Foreskin keratinocyte (primary cell): ENCODE measurements at places on chromosomes 7 and 10.
A peak's percentile ranks its signal among the peaks of the same experiment; 100 is the strongest.

GRCh38 chr7:131011432-131011742, 277.4 kb upstream of the KLF14 start:
- no peak for DNase-seq

DNA sequence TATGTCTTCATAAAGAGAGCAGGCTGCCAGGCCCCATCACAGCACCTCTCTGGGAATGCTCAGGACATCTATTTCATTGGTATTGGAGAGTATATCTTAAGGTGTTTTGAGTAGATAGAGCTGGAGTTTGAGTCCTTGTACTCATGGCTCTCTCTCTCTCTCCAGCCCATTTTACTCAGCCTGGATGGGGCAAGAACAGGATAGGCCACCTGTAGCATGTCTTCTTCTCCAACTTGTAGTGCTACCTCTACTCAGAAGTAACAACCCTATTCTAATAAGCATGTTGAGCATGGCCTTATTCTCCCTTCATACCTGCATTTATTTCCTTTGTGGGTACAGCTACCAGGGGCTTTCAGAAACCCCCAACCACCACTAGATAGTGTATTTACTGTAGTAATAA, 21.9 kb downstream of the PRLHR start:
- DNase-seq = no peak

DNA sequence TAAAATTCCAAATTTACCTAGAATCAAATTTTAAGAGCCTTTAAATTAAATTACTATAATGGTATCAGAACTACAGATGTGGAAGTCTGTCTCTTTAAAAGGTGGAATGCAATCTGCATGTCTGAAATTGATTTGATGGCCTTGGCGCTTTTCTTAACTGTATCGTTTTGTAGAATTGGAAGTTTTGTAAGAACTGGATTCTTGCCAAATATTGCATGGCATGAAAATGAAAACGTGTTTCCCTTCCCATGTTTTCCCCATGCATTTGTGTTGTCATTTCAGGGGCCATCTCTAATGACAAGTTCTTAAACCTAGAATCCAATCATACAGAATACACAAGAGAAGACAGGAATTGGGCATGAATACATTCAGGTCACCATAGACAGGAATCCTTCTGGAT, 162.5 kb downstream of the KIAA1217 start:
- no peak for DNase-seq

GRCh38 chr7:46153951-46154787, 233.1 kb upstream of the IGFBP3 start:
- DNase-seq = peak; percentile 100

- DNase-seq = no peak
These were observed 86.5 kb upstream of the NPVF start for GRCh38 chr7:25314731-25315267.

- no peak for DNase-seq
These were observed 63.9 kb downstream of the SND1 start for GRCh38 chr7:127715901-127716300.

GRCh38 chr10:116043861-116044260, 229.1 kb downstream of the GFRA1 start:
- no peak for DNase-seq

DNA sequence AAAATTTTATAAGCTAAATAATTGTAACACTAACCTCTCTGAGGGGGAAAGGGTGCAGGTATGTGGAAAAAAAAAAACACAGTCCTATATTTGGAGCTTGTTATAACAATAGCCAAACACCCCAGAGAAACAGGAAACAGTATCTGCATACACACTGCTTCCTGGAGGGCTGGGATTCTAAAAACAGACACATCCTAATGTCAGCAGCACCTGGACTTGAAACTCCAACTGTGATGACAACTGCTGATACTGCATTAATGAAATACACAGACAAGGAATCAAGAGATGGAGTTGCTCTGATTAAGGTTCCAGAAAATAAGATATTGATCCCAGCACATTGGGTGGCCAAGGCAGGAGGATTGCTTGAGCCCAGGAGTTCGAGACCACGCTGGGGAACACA, 9.3 kb downstream of the DAGLB start:
- no peak for DNase-seq

GRCh38 chr7:138785587-138786437, 12.0 kb upstream of the TMEM213 start:
- peak; percentile 28 for DNase-seq

GRCh38 chr10:69359594-69359993, 57.1 kb downstream of the TACR2 start:
- DNase-seq = no peak

GRCh38 chr10:71970331-71970730, 6.1 kb downstream of the CHST3 start:
- DNase-seq = no peak

DNA sequence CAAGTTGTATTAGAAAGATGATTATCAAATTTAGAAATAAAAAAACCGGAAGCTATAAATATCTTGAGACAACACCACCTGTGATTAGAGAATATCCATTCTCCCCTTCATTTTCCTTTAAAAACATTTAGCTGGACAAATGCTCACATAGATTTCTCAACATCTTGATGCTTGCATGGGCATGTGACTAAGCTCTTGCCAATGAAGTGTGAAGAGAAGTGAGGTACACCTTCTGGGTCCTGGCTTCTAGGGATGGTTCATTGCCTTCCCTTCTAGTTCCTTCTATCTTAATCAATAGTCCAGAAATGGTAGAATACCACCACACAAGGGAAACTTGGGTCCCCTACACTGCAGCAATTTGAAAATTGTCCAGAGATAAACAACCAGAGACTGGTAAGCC, 41.0 kb downstream of the WAPL start:
- DNase-seq = no peak

DNA sequence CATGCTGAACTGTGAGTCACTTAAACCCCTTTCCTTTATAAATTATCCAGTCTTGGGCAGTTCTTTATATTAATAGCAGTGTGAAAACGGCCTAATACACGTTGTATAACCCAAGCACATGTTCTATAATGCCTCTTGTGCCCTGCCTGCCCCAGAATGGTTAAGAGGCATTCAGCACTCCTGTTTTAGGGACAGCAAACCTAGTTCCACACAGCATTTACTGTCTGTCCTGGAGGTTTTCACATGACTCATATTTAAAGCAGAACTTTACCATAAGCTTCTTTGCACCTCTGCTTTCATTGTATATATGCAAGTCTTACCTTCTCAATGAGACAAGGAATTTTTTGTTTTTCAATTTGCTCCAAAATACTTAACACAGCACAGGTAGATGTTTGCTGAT, 144.8 kb downstream of the ICA1 start:
- DNase-seq = no peak

DNA sequence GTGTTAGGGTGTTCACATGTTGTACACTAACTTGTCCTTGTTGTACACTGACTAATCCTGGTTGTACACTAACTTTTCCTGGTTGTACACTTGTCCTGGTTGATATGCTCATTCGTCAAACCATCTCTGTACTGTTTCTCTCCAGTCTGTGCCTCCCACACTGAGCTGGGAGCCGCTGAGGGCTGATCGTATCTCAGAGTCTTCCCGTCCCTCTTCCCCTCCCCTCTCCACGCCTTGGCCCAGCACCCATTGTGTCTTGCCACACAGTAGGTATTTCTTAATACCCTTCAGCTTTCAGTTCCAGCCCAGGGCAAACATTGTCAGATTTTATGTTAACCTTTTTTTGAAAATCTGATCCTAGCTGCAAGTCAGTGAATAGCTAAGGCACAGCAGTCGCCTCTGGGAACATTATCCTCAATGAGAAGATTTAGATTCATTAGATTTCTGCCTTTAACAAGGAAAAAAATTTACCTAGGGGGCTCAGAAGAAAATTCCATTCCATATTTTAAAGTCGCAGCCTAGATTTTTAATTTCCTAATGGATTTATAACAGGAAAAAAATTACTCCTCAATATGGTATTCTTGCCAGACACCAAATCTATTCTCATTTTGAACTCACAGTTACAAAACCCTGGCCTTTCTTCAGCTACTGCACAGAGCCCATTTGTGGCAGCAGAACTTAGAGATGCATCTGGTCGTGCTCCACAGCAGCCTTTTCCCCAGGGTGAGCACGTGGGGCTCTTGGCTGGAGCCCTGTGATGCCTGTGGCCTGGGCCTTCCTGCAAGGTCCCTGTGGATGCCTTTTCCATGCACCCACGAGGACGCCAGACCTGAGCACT, 33.0 kb upstream of the CHST15 start:
- no peak for DNase-seq

GRCh38 chr10:97463363-97464132, 17.6 kb downstream of the ZDHHC16 start:
- DNase-seq = peak; percentile 70

GRCh38 chr7:29255199-29255878, 60.8 kb downstream of the CHN2 start:
- DNase-seq = no peak

GRCh38 chr7:101858437-101859385, 41.3 kb downstream of the CUX1 start:
- DNase-seq = no peak

DNA sequence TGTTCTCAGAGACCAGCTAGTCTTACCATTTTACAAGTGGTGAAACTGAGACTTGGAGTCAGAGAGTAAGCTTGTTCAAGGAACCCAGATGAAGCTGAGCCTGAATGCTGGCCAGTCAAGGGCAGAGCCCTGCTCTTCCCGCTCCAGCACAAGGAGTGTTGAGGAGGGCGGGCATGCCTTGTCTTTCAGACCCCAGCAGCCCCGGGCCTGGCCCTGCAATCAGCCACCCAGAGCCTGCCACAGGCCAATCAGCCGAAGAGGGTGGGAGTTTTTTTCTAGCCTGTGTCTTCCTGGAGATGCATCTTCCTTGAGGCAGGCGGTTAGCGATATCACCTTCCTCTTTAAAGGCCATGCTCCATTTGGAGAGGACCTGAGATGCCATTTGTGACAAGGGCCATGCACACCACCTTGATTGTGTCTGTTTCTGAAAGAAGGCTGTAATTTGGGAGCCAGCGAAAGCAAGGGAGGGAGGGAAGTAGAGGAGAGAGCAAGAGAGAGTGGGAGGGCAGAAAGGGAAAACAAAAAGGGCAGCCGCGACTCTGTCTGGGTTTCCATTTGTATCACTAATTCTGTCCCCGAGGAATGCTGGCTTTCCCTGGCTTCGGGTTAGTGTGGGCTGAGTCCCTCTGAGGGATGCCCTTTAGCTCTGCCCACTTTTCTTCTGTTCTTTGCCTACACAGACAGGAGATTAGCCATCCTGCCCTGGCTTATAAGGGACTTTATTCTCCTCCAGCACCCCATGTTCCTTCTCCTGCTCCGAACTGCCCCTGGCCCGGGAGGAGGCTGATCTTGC, 8.0 kb downstream of the CDH23 start:
- DNase-seq = no peak

GRCh38 chr10:79308016-79308415, 39.3 kb upstream of the PPIF start:
- DNase-seq = no peak

GRCh38 chr10:58662314-58662713, 149.6 kb downstream of the BICC1 start:
- peak; percentile 85 for DNase-seq

DNA sequence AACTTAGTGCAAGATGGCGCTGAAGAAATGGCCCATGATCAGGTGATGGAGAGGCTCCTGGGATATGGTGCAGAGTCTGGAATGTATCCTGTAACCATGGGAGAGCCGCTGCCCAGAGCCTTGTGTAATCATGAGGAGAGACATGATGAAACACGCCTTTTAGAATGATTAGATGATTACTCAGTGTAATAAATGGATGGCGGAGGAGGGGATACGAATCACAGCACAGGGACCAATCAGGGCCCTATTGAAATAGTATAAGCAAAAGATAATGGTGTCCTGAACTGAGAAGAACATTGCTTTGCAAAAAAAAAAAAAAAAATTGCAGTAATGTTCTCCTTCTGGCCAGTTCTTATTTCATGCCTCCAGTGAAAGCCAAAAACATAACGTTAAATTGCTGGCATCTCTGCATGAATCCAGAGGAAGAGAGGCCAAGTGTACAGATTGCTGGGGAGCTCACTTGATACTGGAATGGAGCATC, 668.5 kb upstream of the AUTS2 start:
- peak; percentile 79 for DNase-seq

GRCh38 chr7:130092598-130092997, 22.3 kb downstream of the KLHDC10 start:
- DNase-seq = no peak

DNA sequence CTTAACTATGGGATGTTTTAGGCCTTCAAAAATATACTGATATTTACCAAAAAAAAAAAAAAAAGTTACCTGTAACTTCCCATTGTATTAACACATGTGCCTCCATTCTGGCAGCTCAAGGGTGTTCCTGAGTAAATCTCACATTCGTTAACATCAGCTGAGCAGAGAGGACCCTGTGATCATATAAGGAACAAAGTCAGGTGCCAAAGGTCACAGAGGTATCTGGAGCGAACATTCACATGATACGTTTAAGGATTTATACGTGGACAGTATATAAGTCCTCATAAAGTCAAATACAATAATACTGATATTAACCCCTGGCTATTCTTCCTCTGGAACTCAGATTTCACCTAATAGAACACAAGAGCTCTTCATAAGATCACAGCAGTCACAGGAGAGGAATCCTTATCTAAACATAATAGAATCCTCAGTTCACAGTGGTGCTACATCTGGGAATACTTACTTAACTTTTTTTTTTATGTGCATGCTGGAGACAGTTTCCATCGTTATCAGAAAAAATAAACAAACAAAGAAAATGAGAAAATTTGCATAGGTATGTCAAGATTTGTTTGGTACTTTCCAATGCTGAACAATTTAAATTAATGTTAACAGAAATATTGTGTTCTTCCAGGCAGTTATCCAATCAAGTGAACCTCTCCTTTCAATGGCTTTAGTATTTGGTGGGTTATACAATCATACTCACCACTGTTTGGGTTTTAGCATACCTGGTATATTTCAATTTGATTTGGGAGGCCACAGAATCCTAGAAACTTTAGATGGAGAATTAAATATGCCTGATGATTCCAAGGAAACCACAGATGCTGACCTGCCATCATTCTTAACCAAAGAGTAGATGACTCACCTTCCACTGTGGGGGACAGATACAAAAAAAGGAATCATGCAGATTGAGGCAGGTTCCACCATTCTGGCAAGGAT, 6.6 kb downstream of the CUBN start:
- peak; percentile 28 for DNase-seq

GRCh38 chr10:36251068-36251467, 609.0 kb upstream of the FZD8 start:
- DNase-seq = no peak

DNA sequence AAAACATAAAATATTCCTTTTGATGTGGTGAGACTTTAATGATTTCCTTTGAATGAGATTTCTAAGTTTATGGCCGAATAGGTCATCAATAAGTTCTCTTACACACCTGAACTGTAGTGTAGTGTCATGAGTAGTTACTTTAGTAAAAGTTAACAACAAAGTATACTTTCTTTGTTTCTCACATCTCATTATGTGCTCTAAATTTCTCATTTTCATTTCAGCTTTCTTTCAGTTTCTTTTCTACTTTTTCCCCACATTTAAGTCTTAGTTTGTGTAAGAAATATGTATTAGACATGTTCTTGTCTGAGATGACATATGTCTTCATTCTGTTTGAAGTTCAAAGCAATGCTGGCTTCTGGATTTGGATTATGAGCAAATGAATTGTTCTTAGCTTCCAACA, 348.1 kb downstream of the ANKRD7 start:
- DNase-seq = no peak
